ENCODE measurements at places on chromosomes 3 and 15.

- no peak for DNase-seq
Measured at GRCh38 chr3:23448998-23449537, 245.9 kb downstream of the UBE2E2 start.

DNA sequence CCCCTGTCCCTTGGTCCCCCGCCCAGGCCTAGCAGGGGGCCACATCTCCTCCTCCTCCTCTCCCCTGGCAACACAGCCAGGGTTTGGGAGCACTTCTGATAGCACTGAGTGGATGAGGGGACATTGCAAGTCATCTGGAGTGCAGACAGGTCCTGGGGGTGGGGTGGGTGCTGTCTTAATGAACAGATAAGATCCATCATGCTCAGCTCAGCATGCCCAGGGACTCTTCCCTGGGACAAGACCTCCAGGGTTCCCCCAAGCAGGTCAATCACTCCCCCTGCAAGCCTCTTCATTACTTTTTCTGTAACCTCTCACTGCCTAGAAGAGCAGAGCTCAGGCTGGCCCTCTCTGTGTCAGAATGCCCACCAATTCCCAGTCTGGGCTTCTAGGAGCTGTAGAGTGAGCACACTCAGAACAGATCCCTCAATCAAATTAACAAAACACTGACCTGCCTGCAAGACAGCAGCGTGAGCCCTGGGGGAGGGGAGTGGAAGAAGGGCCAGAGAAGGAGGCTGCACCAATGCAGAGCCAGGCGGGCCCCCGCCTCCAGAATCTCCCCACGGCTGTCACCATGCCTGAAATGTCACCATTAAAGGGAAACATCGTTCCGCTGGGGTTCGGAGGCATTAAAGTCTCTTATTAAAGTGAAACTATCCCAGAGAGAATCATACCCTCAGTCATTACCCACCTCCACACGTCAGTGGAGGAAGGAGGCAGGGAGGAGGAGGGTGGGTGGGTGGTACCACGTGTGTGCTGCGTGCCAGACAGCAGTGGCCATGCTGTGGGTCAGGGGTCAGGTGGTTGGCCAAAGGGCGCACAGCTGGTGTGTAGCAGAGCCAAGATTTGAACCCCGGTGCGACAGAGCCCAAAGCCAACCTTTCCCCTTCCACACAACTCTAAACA, 114.7 kb upstream of the LINGO1 start:
- no peak for DNase-seq

DNA sequence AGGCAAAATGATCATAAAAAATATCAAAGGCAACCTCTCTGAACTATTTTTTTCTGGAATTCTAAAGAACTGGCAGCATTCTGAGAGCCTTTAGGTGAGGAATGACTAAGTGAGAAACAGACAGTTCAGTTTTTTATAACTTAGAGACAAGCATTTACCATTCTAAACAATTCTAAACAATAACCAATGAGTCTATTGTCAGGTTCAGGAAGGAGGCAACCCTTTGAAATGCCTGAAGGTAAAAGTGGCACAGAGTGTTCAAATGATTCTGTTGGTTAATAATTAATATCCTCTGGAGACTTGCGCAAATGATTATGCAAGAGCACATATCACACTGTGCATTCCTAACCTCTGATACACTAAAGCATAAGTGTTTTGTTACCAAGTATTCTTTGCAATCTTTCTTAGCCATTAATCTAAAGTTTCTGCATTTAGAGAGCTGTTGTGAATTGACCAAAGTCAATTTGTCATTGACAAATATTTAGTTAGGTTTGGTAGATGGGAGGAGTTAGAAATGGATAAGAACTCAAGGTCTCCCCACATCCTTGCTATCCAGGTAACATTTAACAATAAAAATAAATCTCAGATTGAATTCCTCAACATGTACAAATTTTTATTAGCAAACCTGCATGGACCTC, 9.2 kb upstream of the TGFBR2 start:
- peak; percentile 93 for DNase-seq

DNA sequence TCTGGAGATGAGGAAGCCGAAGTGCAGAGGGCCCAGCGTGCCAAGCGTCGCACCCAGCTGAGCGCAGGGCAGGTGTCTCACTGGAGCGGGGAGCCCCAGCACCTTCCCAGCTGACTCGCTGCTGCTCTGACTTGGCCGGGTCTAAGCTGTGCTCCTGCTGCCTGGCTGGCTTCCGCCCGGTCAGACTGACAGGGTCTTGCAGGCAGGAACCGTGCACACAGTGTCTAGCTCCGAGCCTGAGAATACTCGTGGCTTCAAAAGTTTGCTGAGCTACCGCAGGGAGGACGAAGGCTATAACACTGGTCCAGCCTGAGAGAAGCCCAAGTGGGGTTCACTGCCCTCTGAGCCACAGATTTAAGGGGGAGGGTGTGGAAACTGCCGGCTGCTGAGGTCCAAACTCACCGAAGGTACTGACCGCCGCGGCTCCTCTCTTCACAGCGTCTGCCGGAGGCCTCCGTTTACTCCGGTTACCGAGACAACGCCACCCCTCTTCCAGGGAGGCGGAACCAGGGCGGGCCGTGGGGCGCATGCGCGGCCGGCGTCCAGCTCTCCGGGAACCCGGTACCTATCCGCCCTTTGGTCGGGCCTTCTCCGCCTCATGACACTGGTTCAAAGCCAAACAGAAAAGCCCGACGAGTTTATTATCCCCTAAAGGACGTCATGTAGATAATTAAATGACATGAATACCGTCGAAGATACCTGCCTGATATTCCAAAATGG, at the start of gene CFAP44:
Gene CFAP44, minus strand, starts transcription at position 443 of the 720 bp plus-strand sequence. CDS start 7,829 bp downstream, outside the sequence.
- DNase-seq: no peak

GRCh38 chr15:34714476-34715121, 40.2 kb downstream of the GJD2 start:
- no peak for DNase-seq

- peak; percentile 95 for DNase-seq
Measured at GRCh38 chr3:14144423-14145075, 19.7 kb downstream of the TMEM43 start.

DNA sequence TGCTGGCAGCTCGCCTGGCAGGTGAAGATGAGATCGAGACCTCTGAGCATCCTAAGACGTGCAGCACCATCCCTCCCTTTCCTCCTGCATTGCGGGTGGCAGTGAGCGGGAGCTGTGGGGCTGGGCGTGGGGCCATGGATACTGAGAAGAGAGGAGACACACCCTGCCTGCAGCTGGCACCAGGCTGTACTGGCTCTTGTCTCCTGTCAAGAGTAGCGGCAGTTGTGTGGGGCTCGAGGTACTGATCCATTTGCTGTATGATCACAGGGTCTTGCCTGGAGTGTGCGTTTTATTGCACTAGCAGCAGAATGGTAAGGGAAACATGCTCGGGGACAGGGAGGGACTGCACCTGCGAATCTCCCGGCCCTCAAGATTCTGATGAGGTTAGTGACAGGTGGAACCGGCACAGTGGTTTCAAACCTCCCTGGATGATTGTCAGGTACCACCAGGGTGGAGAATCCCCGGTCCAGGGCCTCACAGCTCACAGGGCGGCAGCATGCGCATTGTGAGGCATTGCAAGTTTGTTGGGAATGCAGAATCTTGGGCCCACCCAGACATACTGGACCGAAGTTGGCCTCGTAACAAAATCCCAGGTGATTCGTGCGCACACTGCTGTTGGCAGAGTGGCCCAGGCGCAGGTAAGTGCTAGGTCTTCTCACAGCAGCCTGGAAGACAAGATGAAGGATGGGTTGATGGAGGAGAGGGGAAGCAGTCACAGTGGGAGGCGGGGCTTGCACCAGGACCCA, 14.1 kb downstream of the SYNM start:
- DNase-seq: no peak

- peak; percentile 94 for DNase-seq
Measured at GRCh38 chr3:143443851-143444331, 324.3 kb downstream of the CHST2 start.

DNA sequence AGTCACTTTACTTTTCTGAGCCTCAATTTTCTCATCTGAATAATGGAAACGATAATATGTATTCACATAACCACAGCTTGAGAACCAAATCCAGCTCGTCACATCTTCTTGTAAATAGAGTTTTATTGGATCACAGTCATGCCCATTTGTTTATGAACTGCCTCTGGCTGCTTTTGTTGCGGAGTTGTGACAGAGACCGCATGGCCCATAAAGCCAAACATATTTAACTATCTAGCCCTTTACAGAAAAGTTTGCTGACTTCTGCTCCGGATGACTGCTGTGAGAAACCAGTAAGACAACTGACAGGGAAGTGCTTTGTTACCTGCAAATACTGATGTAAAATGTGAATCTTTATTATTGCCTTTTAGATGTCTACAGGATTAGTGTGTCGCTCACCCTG, 216.0 kb downstream of the RORA start:
- DNase-seq: no peak

- peak; percentile 52 for DNase-seq
Measured at GRCh38 chr15:100759698-100760356, 119.8 kb upstream of the ALDH1A3 start.
